Transverse colon (tissue), 4 donors: ENCODE measurements at places on chromosomes 3 and 15.

GRCh38 chr3:114307222-114307830, 13.5 kb downstream of the TIGIT start:
- no peak for DNase-seq
- no peak overlapping the region for H3K4me3 ChIP-seq

- H3K27me3 ChIP-seq, result no peaks in the 10 kb centered on the region
- no peak for DNase-seq
- no peak overlapping the region for H3K4me3 ChIP-seq
- no peaks in the 10 kb centered on the region for H3K36me3 ChIP-seq
Measured at GRCh38 chr3:157311633-157312375, 124.8 kb upstream of the PTX3 start.

DNA sequence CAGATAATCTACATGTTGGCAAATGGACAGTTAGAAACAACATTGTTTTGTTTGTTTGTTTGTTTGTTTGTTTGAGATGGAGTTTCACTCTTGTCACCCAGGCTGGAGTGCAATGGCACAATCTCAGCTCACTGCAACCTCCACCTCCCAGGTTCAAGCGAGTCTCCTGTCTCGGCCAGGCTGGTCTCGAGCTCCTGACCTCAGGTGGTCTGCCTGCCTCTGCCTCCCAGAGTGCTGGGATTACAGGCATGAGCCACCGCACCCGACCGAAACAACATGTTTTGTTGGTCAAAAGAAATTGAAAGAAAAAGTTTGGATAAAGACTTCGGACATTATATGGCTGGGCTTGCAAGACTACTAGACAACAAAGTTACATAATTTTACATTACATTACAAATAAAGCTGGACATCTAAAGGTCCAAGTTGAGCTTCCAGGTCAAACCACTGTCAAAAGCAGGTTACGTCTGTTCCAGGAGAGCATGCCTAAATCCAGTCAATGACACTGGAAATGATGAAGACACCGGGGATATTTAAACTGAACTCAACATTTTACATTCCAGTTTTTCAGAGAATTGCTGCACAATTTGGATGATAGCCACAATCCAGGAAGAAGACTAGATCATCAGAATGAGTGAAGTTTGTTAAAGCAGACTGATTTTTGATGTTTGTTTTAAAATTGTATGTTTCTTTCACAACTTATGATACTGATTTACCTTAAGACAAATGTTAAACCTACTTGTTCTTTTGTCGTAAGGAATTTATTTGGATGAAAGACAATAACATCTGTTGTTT, 18.6 kb downstream of the SERP1 start:
- H3K36me3 ChIP-seq, result no peaks in the 10 kb centered on the region
- H3K4me3 ChIP-seq, result no peak overlapping the region
- H3K4me1 ChIP-seq, result no peaks in the 10 kb centered on the region
- no peak overlapping the region for H3K27ac ChIP-seq
- no peaks in the 10 kb centered on the region for H3K27me3 ChIP-seq

- H3K27ac ChIP-seq, result no peak overlapping the region
- no peaks in the 10 kb centered on the region for H3K36me3 ChIP-seq
- peak overlapping the region; percentile 12 for H3K4me3 ChIP-seq
- peaks cover 44% of the 10 kb centered on the region for H3K27me3 ChIP-seq
- no peak for DNase-seq
Measured at GRCh38 chr15:100372739-100373119, 31.0 kb upstream of the ADAMTS17 start.

- H3K27me3 ChIP-seq, result no peaks in the 10 kb centered on the region
- peak overlapping the region; percentile 94 for H3K27ac ChIP-seq
- H3K4me1 ChIP-seq, result no peaks in the 10 kb centered on the region
Measured at GRCh38 chr15:49154799-49155109, 645 bp downstream of the COPS2 start.

GRCh38 chr15:67100801-67101581, 35.6 kb downstream of the SMAD3 start:
- H3K27me3 ChIP-seq, result no peaks in the 10 kb centered on the region
- no peaks in the 10 kb centered on the region for H3K36me3 ChIP-seq
- peaks cover 74% of the 10 kb centered on the region for H3K4me1 ChIP-seq
- H3K4me3 ChIP-seq, result no peak overlapping the region
- peak overlapping the region; percentile 33 for H3K27ac ChIP-seq
- no peak for DNase-seq

DNA sequence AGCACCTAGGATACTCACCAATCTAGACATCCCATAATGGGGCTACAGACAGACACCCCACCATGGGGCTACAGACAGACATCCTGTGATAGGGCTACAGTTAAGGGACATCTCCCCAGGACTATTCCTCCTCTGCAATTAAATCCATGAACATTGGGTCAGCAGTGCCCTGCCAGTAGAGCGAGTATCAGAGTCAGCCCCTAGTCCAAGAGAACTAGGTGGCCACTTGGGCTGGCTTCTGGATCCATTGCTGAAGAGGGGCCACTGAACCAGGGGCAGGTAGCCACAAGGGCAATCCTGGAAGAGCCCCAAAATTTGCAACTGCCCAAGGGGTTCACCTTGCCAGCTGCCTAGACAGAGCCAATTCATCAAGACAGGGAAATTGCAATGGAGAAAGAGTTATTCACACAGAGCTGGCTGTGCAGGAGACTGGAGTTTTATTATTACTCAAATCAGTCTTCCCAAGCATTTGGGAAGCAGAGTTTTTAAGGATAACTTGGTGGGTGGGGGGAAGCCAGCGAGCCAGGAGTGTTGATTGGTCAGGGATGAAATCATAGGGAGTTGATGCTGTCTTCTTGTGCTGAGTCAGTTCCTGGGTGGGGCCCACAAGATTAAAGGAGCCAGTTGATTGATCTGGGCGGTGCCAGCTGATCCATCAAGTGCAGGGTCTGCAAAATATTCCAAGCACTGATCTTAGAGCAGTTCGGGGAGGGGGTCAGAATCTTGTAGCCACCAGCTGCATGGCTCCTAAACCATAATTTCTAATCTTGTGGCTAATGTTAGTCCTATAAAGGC, 170.2 kb upstream of the SMAD3 start:
- no peak for DNase-seq
- no peak overlapping the region for H3K27ac ChIP-seq
- no peaks in the 10 kb centered on the region for H3K36me3 ChIP-seq
- H3K27me3 ChIP-seq, result no peaks in the 10 kb centered on the region
- no peaks in the 10 kb centered on the region for H3K4me1 ChIP-seq
- no peak overlapping the region for H3K4me3 ChIP-seq

DNA sequence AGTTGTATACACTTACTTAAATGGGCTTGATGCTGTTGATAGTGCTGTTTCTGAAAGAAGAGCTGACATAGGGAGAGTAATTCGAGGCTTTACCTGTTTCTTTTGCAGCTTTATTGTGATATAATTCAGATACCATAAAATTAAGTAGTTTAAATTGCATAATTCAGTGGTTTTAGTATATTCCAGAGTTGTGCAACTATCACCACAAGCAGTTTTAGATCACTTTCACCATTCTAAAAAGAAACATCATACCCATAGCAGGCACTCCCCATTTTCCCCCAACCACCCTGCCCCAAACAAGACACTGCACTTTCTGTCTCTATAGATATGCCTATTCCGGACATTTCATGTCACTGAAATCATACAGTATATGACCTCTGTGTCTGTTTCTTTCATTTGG, 98.5 kb downstream of the MTHFS start:
- H3K36me3 ChIP-seq, result no peaks in the 10 kb centered on the region
- H3K27me3 ChIP-seq, result no peaks in the 10 kb centered on the region
- H3K27ac ChIP-seq, result no peak overlapping the region
- no peak for DNase-seq
- no peak overlapping the region for H3K4me3 ChIP-seq

DNA sequence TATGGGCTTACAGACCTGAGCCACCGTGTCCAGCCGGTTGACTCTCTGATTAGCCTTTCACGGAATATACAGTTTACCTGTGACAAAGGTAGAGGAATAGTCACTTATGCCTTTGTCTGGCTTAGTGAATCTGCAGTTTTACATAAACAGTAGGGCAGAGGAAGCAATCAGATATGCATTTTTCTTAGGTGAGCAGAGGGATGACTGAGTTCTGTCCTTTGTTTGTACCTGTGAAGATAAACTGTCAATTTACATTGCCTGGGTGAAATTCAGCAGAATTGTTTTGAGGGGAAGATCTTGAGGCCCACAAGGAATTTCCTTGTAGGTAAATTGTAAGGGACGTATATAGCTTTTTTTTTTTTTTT, 10.8 kb downstream of the EDEM1 start:
- peak overlapping the region; percentile 47 for H3K27ac ChIP-seq
- peaks cover 42% of the 10 kb centered on the region for H3K4me1 ChIP-seq
- no peaks in the 10 kb centered on the region for H3K27me3 ChIP-seq
- no peak overlapping the region for H3K4me3 ChIP-seq
- DNase-seq, result no peak

- H3K4me3 ChIP-seq, result no peak overlapping the region
- peak; percentile 54 for DNase-seq
- H3K36me3 ChIP-seq, result no peaks in the 10 kb centered on the region
- peaks cover 18% of the 10 kb centered on the region for H3K4me1 ChIP-seq
- peaks cover 19% of the 10 kb centered on the region for H3K27me3 ChIP-seq
Measured at GRCh38 chr3:126522363-126522788, 1.6 kb upstream of the CHST13 start.

DNA sequence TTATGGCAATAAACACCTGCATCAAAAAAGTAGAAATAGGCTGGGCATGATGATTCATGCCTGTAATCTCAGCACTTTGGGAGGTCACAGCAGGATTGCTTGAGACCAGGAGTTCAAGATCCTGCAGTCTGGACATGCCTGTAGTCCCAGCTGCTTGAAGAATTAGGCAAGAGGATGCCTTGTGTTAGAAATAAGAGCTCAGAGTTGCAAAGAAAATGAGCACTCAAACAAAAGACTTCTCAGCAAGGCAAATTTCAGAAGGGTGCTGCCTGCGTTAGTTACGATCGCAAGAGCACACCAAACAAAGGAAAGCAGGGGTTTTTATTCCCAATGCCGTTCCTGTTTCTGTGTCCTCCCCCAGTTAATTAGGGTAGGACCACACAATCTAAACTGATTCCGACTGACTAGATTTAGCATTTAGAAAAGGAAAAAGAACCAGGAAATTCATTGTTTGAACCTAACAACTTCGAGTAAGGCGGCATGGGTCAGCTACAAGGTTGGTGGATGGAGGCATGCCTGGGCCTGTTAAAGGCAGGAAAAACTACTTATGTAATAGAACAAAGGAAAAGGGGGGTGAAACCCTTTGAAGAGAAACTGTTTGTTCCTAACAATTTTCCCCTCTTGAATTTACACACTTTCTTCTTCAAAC, 55.5 kb downstream of the DLG1 start:
- H3K27ac ChIP-seq, result no peak overlapping the region
- no peaks in the 10 kb centered on the region for H3K27me3 ChIP-seq
- no peaks in the 10 kb centered on the region for H3K36me3 ChIP-seq
- no peak for DNase-seq

DNA sequence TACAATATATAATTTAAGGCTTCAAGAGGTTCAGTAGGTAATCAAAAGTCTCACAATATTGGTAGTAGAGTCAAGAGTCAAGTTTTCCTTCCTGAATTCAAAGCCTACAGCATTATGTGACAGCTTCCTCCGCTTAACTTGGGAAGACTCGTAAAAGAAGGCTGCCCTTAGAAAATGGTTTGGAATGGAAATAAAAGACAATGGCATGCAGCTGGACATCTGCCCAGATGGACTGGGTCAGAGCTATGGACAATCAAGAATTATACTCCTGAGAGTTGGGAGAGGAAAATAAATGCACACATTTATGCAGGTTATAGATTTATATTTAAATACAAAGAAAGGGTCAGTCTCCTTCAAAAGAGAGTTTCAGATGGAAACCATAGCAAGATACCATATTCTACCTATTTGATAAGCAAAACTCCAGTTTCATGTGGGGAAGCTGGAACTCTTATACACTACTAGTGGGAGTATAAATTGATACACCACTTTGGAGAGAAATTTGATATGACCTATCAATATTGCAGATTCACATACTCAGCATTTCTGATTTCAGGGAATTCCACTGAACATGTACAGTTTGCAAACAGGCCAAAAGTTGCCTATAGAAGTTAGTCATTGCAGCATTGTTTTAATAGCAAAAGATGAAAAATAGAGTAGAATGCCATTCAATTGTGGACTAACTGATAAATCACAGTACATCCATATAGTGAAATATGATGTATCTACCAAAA, 6.1 kb downstream of the CRYBG3 start:
- H3K27ac ChIP-seq, result peak overlapping the region; percentile 8
- H3K36me3 ChIP-seq, result no peaks in the 10 kb centered on the region
- no peaks in the 10 kb centered on the region for H3K27me3 ChIP-seq
- no peak for DNase-seq
- peaks cover 18% of the 10 kb centered on the region for H3K4me1 ChIP-seq

GRCh38 chr3:18237251-18238005, 187.7 kb downstream of the SATB1 start:
- H3K27ac ChIP-seq, result no peak overlapping the region
- no peaks in the 10 kb centered on the region for H3K4me1 ChIP-seq
- no peaks in the 10 kb centered on the region for H3K36me3 ChIP-seq
- no peak for DNase-seq

DNA sequence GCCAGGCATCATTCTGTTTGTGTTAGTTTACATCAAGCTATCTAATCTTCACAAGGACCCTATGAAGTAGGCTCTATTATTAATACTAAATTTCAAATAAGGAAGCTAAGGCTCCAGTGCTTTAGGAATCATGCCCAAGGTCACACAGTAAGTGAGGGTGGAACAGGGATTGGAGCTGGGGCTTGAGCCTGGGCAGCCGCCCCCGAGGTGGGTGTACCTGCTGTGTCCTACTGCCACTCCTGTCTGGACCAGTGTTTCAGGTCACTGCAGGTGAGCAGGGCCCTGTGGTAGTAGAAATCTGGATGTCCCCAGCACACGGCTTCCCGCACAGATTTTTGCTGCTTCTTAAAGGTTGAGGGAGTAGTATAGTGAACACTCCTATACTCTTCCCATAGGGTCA, 6.5 kb downstream of the KLF13 start:
- H3K36me3 ChIP-seq, result no peaks in the 10 kb centered on the region
- DNase-seq, result no peak
- H3K4me1 ChIP-seq, result peaks cover 95% of the 10 kb centered on the region
- peak overlapping the region; percentile 7 for H3K27ac ChIP-seq

DNA sequence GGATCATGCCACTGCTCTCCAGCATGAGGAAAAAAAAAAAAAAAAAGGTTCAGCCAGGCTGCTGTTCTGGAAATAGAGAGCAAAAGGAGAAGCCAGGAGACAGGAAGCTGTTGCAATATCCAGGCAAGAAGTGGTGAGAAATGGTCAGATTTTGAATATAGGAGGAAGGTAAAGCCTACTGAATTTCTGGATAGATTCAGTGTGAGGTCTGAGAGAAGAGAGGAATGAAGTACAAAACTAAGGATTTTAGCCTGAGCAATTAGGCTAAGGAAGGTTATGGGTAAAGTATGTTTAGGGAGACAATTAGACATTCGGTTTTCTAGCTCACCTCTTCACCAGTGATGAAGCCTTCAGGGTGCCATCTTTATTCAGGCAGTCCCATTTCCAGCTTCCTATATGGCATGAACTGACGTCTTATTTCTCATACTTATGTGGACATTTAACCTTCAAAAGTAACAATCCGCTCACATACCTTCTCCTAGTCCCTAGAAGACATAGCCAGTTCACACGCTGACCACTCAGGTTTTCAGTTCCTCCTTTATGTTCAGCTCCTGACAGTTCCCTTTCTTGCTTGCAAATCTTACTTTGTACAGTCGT, 57.2 kb downstream of the KIF9 start:
- no peak overlapping the region for H3K4me3 ChIP-seq
- H3K4me1 ChIP-seq, result no peaks in the 10 kb centered on the region
- H3K27me3 ChIP-seq, result no peaks in the 10 kb centered on the region
- H3K27ac ChIP-seq, result no peak overlapping the region
- H3K36me3 ChIP-seq, result no peaks in the 10 kb centered on the region

- H3K4me3 ChIP-seq, result no peak overlapping the region
- H3K4me1 ChIP-seq, result peaks cover 2% of the 10 kb centered on the region
- no peak for DNase-seq
- H3K27me3 ChIP-seq, result no peaks in the 10 kb centered on the region
- no peak overlapping the region for H3K27ac ChIP-seq
Measured at GRCh38 chr3:52185837-52186236, 12.1 kb upstream of the ALAS1 start.
